ENCODE measurements at places on chromosomes 2 and 18.

- no peak for DNase-seq
Measured at GRCh38 chr2:151786483-151786882, 41.7 kb downstream of the ARL5A start.

DNA sequence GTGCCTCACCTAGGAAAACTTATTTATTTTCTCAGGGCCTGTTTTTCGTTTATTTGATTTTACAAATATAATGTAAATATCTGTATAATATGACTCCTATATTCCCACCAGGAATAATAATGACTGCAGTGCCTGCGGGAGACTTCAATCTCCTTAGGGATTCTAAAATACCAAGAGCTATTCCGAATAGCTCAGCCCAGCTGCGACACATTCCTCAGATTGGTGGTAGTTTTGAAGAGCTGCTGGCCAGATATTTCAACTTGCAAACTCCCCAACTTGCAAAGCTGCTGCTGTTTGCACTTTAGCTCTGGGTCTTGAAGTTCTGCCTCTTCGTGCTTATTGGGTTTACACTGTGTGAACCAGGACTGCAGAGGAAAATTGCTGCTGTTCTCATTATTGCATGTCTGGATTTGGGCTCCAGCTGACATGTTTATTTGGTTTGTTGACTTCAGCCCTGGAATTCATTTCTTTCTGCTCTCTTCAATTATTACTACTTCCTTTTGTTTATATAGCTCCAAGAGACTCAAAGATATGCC, 480.2 kb upstream of the CHST9 start:
- no peak for DNase-seq

- no peak for DNase-seq
Measured at GRCh38 chr2:208186465-208186864, 3.4 kb downstream of the C2orf80 start.

- DNase-seq, result no peak
Measured at GRCh38 chr2:166091439-166091838, 36.4 kb downstream of the SCN1A start.

DNA sequence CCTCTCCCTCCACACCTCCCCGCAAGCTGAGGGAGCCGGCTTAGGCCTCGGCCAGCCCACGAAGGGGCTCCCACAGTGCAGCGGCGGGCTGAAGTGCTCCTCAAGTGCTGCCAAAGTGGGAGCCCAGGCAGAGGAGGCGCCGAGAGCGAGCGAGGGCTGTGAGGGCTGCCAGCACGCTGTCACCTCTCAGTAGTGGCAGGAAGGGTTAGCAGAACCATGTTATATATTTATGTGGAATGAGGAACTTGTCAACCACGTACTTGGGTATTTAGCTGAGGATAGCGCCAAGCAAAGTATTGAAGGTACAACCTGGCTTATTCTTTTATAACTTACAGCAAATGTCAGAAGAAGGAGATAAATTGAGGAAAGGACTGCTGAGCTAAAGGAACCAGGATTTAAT, 144.1 kb upstream of the MGAT5 start:
- no peak for DNase-seq

- DNase-seq, result no peak
Measured at GRCh38 chr2:218623366-218623705, 15.6 kb downstream of the PLCD4 start.

Data from stimulated activated CD8-positive, alpha-beta memory T cell treated with anti-CD3 and anti-CD28 coated beads, Interleukin-4, amount 100 ng/mL, for 4 hours (primary cell).